Fibroblast of lung (primary cell): ENCODE measurements at places on chromosomes 1 and 21.
A peak's percentile ranks its signal among the peaks of the same experiment; 100 is the strongest.

DNA sequence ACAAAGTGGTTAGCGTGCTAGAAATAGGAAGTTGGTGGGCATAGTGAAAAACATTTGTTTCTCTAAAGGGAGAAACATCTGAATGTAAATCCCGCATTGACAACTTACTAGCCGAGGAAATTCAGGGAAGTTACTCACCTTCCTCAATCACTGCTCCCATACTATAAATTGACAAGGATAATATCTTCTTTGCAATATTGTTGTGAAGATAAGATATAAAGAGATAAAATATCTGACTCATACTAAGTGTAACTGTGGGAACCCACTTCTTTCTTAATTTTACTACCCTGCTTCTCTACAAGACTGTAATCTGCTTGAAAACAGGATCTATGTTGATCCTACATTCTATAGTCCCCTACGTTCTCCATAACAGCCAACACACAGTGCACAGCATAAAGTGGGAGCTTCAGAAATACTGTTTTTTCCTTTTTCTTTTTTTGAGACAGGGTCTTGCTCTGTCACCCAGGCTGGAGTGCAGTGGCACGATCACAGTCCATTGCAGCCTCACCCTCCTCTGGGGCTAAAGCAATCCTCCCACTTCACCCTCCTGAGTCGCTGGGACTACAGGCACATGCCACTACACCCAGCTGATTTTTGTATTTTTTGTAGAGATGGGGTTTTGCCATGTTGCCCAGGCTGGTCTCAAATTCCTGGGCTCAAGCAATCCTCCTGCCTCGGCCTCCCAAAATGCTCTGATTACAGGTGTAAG, 57.4 kb upstream of the C1orf21 start:
- DNase-seq = no peak

DNA sequence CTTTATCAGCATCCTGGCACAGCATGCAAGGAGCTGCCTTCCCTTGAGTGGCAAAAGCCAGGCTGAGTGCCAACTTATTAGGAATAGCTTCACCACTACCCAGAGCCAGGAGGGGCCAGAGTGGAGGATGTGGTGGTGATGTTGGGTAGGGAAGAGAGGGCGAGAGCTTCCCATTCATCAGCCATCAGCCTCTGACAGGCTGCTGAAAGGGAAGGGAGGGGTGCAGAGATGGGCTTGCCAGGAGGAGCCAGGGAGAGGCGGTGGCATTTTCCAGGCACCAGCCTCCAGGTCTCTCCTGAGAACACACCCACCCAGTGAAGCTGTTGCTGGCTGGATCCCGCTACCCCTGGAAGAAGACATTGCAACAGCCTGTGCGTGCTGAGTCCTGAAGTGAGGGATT, 168.5 kb downstream of the ACTL8 start:
- no peak for DNase-seq

DNA sequence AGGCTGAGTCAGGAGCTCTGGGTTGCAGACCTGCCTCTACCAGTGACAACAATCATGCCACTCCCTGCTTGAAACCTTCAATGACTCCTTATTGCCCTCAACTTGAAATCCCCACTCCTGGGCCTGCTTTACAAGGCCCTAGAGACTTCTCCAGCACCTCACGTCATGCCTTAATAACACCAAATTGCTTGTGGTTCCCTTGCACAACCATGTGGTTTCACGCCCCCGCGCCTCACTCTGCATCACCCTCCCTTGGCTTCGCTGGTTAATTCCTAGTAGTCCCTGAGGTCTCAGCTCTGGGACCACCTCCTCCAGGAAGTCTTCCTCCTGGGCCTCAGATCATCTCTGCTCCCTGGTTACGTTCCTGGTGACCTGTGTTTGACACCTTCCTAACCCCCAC, 33.0 kb downstream of the EPHA2 start:
- peak; percentile 76 for DNase-seq

DNA sequence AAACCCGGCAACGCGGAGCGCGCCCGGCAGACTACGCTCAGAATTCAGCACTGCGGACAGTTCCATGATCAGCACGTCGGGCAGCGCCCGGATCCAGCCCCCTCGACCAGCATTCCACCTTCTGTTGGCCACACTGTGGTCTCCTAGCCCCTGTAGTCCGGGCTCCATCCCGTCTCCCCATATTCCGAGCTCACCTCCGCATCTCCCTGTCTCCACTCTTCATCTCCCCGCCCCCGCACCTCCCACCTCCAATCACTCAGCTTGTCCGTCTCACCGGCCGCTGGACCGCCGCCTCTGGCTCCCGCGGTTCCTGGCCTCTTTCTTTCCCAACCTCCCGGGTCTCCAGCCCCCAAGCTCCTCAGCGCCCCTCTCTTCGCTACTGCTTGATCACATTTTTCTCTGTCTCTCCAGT, 500 bp downstream of the EPHA10 start:
- DNase-seq = peak; percentile 39

- DNase-seq = no peak
These were observed 32.2 kb downstream of the FMO3 start for GRCh38 chr1:171122893-171123292.

DNA sequence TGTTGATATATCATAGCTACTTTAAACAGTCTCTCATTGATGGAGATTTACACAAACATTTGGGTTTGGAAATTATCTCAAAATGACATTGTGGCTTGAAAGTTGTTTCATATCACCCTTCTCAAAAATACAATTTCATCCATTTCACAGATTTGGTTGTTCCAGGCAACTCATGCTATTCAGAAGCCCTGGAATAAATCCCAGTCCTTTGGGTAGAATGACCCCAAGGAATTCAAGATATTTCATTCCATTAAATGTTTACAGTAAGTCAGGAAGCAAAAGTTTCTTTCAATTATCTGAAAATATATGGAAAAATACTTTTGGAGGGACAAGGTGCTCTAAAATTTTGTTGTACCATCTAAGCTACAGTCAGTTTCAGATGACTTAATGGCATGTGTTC, 27.1 kb downstream of the MPZL1 start:
- peak; percentile 43 for DNase-seq

GRCh38 chr1:207868251-207868773, 42.6 kb downstream of the CD34 start:
- no peak for DNase-seq

DNA sequence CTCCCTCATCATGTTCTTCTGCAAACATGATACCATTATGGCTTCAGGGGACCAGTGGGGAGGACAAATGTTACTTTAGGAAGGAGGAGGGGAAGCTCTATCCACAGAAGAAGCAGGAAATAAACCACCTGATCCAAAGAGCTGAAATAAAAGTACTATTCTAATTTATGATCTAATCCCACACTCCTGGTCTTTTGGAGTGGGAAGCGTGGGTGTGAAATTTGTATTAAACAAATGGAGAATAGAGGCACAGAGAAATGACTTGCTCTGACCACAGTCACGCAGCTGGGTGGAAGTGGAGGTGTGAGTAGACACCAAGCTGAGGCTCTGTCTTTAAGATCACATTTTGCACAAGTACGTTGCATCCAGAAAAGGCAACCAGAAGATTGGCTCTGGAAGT, 14.5 kb upstream of the STUM start:
- no peak for DNase-seq

DNA sequence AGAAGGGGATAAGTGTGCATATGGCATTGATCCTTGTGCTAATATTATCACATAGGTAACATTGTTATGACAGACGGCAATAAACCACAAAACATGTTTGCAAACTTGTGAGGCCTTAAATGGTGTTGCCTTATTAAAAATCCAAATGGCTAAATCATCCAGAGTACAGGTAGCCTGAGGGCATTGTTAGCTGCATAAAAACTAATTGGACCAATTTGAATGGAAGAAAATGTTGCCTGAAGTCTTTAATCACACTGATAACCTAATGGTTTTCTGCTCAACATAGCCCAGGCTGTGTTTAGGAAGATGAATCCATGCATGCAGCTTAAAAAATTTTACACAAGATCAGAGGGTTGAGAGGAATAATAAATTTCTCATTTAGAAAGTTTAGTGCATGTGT, 19.4 kb upstream of the LRRC53 start:
- no peak for DNase-seq

- no peak for DNase-seq
These were observed 24.9 kb downstream of the KIF26B start for GRCh38 chr1:245179706-245180105.

DNA sequence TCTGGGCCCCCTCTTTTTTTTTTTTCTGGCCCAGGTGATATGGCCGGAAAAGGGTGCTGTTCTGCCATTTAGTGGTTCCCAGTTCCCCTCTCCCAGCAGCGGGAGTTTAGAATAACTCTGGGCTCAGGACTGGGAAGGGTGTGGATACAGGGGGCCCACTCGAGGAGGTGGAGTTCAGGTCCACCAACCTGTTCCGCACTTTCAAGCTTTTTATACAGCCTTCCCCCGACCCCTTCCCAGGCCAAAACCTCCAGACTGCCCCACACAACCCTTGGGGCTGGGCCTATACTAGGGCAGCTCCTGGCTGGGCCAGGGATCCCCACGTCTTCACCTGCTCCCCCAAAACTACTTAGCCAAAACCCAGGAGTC, 402 bp downstream of the PLEKHG5 start:
- DNase-seq = peak; percentile 6

- DNase-seq = no peak
These were observed 202.3 kb upstream of the CACYBP start for GRCh38 chr1:174797398-174797797.

DNA sequence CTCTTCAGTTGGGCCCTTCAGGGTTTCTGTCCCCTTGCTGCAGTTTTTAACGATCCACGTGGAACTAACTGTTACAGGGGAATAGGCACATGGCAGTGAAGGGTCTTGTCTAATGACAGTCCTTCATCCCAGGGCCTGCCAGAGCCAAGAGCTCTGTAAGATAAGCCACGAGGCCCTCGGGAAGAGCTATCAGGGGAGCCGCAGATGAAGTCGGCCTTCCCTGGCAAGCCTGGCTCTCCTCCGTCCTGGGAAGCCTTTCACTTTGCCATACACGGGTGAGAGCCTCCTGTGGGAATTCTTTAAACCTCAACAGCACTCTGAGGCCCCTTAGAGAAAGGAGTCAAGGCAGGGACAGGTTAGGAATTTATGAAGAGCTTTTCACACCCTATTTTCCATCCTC, 29.0 kb downstream of the ACP6 start:
- no peak for DNase-seq

GRCh38 chr1:21687081-21687529, 17.9 kb upstream of the RAP1GAP start:
- DNase-seq = peak; percentile 32

DNA sequence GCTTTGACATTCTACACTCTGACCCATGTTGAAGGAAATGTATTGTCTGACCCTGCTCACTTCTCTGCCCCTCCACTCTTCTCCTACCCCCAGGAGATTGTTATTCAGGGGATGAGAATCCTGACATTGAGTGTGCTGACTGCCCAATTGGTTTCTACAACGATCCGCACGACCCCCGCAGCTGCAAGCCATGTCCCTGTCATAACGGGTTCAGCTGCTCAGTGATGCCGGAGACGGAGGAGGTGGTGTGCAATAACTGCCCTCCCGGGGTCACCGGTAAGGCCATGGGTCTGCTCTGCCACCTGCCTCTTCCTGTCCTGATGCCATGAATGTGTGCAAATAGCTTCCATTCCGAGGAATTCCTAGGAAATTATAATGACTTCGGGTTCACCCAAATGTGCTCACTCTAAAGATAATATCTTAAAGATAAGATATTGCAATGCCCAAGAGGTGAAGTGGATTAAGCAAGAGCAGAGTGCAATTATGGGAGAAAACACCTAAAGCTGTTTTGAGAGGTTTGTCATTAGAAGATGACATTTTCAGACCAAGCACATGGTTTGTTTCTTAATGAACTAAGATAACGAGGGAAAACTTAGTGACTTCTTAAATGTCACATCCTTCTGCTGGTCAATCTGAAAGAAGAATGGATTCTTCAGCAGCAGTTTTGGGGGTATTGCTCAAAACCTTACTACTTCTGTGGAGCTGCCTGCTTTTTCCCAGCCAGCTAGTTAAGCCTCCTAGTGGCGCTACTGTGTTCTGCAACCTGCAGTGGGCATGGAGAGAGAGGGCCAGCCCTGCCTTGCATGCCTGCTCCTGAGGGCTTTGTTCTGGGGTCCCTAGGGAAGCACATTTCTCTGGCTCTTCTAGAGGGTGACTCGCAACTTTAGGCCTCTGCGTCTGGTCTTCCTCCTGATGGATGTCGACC, 41.6 kb downstream of the LAMC2 start:
- peak; percentile 29 for DNase-seq

- DNase-seq = no peak
These were observed 3.6 kb upstream of the MATN1 start for GRCh38 chr1:30726773-30727684.

GRCh38 chr1:69455718-69456117, 112.0 kb upstream of the LRRC7 start:
- DNase-seq = no peak

GRCh38 chr1:155940993-155941844, at the start of gene RXFP4:
TSS of gene RXFP4 (plus strand) at chr1:155941638. CDS start at chr1:155941710, 72 bp downstream.
- DNase-seq = no peak

DNA sequence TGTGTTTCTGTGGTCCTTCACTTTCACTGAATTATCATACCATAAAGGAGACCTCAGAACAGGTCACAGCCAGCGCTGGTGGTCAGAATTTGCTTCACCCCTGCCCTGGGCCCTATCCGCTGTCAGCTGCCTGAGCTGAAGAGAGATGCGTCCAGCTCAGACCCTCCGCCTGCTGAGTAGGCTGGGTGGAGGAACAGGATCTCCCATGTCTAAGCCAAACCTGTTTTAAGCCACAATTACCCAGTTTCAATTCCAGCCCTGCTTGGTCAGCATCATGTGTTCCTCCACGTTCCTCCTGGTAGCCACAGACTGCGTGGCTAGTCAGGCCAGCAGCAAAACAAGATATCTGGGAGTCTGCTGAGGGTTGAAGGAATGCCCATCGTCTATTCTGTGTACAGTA, 13.5 kb upstream of the BGLAP start:
- DNase-seq = no peak

DNA sequence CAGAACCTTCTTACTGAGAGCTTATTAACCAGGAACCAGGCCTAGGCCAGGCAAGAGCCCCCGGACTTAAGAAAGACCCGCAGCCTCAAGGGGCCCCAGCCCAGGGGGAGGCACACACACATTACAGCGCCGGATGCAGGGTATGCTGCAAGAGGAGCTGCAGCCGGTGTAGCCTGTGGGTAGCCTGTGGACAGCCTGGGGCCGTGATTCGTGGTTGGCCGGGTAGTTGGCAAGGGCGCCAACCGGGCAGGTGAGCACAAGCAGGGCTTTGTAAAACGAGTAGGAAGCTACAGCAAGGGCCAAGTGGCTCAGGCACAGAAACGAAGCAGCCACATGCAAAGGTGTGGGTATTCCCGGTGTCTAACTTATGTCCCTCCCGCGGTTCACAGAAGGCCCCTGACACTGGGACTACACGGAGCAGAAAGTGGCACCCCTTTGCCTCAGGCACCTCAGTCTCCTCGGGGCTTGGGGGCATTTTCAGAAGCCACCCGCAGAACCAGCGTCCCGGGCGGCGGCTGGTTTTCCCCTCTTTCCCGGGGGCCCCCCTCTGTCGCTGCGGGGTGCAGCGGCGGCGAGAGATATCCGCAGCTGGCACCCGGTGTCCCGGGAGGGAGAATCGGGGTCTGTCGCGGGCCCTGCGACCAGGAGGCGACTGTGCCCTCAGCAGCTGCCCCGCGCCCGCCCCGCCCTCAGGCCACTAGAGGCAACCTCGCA, 40.8 kb downstream of the KIAA1614 start:
- no peak for DNase-seq

- no peak for DNase-seq
These were observed 16.2 kb downstream of the C1orf216 start for GRCh38 chr1:35702508-35702907.

- DNase-seq = peak; percentile 91
These were observed 101.6 kb upstream of the HMGB4 start for GRCh38 chr1:33762109-33762830.
